ENCODE measurements at places on chromosomes 1 and 21.

GRCh38 chr1:89760496-89760895, 60.3 kb upstream of the LRRC8D start:
- DNase-seq: peak; percentile 56

DNA sequence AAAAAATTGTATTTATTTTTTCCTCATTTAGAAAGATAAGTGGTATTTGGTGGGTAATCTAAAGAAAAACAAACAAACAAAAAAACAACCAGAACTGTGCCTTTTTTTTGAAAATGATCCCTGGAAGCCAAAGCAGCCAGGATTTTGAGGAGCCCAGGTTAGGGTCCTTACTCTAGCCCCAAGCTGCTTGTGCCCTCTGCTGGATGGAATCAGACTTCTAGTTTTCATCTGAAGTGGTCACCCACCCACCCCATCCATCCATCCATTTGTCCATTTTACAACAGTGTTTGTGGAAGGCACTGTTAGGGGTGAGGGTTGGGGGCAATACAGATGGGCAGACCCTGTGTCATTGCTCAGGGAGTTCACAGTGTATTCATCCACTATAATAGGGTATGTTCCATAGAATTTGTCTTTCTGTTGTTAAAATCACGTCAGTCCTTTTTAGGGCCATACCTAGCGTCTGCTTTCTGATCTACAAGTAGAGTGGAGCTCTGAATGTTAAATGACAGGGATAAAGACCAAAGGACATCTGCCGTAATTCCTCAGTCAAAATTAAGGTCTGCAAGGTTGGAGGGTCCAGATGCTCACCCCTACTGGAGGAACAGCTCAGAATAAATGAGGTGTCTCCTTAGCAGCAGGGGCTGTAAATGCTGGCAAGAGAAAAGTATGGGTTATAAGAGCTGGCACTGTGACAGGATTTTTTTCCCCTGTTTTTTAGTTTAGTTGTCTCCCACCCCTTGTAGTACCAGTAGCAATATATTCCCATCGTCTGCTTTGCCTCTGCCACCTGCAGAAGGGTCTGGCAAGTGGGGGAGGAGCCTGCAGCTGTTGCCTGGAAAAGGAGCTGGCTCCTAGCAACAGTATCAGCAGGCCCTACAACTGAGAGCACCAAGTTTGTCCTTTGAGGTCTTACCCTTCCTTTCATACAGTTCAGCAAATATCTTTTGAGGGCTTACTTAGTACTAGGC, 3.2 kb downstream of the LRRC42 start:
- peak; percentile 31 for DNase-seq

- DNase-seq: no peak
Measured at GRCh38 chr1:238350471-238350870, 459.7 kb upstream of the ZP4 start.

DNA sequence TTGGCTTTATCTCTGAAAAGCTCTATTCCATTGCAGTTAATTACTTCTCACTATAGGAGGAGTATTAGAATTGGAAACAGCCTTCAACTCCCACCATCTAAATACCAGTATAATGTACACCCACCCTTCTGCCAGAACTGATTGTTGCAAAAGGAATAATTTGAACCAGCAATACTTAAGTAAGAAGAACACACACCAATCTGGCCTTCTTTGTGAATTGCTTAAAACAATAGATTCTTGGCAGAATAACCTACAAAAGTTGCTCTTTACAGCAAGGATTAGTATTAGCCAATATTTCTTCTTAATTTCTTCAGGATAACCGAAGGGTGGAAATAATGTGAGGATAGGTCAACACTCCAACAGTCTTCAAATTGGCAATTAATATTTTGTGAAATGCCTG, 54.9 kb upstream of the ADAMTS5 start:
- no peak for DNase-seq

DNA sequence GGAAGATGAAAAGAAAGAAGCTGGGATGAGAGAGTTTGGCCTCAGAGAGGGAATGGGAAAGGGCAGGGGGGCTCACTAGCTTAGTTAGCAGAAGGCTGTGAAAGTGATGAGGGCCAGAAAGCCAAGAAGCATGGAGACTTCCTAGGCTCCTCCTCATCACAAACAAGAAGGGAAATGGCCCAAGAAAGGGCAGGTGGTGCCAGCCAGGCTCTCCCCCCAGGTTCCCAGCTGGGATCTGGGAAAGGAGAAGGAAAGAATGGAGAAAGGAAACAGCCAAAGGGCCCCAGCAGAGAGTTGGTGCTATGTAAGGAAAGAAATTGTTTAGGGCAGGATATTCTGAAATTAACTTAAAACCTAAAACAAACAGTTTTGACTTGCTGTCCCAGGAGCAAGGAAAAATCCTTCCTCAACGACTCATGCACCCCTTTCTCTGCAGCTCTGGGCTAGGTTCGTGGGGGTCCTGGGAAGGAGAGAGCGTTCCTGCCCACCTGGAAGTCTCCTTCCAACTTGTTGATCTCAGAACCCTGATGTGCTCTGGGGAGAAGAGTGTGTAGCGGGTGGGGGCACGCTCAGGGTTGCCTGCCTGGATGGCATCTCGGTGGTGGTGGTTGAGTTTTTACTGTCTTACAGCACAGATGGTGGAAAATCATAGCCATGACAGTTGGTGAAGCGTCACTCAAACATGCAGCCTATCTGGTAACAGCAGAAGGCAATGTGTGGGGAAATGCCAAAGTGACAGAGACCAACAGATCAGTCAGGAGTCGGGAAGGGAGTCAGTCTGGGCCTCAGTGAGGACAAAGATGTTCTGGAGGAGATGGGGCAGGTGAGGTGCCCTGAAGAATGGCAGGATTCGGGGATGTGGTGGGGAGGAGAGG, 147.3 kb downstream of the CLIC6 start:
- DNase-seq: no peak

DNA sequence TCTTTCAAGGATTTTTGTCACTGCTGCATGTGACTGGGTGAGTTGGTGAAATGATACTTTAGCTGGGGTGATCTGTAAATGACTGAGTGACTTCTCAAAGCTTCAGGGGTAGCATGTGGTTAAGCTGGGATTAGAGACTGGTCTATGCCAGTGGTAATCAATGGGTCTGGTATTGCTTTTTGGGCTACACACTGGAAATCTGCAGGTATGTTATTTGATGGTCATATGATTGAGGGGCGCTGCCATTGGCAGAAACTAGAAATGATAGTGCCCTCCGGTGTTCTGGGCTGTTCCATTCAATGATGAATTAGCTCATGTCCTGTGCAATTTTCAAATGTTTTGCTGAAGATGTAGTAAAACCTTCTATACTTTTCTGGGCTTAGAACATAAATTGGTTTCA, 39.7 kb upstream of the DNAJC6 start:
- DNase-seq: no peak

- no peak for DNase-seq
Measured at GRCh38 chr1:162168261-162168660, 98.8 kb downstream of the NOS1AP start.

All from A673 (cell line).